ENCODE measurements at places on chromosomes 13 and 19.
A peak's percentile ranks its signal among the peaks of the same experiment; 100 is the strongest.

GRCh38 chr13:46530084-46530935, 22.7 kb upstream of the LRCH1 start:
- ATAC-seq = peak; percentile 65

- ATAC-seq = no peak
Measured at GRCh38 chr19:31947436-31948115, 397.8 kb upstream of the ZNF507 start.

- peak; percentile 34 for ATAC-seq
Measured at GRCh38 chr13:21458451-21458812, 671 bp downstream of the ZDHHC20 start.

DNA sequence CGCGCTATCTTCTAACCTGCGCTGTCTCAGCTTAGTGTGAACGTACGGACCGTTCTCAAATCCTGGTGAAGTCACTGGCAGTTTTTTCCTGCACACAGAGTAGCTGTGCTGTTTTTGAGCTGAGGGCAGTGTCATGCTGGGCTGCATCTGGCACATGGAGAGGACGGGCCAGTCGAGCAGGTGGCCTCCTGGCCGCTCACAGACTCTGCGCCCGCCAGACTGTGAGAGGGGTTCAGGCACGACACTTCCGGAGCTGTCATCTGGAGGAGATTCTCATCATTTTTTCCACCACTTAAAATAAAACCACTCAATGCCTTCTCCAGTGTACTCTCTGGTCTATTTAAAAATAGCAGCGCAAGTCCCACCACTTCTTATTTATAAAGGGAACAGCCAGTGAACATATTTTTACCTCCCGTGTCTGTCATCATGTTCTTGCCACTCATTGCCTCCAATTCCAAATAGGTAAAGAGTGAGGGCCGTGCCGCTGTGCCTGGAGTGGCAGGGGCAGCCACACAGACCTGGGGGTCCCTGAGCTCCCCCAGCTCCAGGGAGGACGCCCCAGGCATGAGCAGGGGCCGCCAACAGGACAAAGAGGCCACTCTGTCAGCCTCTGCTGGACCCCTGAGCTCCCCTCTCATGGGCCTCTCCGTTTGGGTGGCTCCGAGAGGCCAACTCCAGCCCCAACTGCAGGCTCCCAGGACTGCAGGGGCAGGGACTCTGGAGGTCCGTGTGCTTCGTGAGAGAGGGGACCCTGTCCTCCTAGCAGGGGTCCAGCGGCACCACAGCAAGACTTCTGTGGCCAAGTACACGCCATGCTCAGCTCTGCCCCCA, 36.9 kb upstream of the GRTP1 start:
- no peak for ATAC-seq

DNA sequence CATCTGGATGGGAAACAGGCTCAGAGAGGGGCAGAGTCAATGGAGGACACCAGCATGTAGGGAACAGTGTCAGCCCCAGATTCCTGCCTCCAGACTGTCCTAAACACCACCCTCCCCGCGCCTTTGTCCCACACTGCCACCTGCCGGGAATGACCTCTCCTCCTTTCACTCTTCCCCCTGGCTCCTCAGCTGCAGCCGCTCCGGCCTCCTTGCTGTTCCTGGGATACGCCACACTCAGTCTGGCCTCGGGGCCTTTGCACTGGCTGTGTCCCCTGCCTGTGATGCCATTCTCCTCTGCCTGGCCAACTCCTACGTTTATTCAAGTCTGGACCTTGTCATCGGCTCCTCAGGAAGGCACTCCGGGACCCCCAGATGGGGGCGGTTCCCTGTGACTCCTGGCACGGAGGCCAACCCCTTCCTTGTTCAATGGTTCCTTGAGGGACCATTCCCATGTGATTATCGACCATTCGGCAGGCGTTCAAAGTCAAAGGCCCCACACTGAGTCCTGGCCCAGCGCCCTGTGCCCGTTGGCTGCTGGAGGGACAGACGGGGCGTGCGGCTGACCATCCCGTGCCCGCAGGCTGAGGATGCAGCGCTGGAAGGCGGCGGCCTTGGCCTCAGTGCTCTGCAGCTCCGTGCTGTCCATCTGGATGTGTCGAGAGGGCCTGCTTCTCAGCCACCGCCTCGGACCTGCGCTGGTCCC, 15.8 kb downstream of the FUT6 start:
- ATAC-seq = no peak

- ATAC-seq = no peak
Measured at GRCh38 chr19:55481148-55481793, 3.7 kb upstream of the NAT14 start.

DNA sequence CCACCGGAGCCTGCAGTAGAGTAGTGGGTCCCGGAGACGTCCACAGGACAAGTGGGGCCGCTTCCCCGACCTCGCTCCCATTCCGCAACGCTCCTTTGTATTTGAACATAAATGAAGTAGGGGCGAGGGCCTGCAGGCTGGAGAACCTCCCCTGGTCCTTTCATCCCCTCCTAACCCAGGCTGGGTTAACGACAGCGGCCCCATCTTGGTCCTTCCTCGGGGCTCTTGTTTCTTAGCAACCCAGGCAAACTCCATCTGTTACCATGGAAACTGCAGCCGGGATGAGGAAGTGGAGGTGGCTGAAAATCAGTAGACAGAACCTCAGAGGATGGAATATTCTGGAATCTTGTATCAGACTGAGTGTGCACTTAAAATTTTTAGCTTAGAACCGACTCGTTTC, 132.6 kb upstream of the USP29 start:
- no peak for ATAC-seq

DNA sequence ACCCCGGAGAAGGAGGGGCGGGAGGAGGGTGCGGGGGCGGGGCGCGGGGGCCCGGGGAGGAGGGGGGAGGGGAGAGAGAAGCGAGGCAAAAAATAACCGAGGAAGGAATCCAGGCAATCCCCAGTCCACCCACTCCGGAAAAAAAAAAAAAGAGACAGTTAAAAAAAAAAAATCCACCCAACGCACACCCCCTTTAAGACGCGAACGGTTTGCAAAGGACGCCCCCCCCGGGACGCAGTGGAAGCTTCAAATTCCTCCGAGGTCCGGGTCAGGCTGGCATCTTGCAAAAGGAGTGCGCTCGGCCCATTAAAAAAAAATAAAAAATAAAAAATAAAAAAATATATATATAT, at the start of gene CACNA1A:
Gene CACNA1A, minus strand, starts transcription at position 9 of the 350 bp plus-strand sequence. CDS start 255 bp downstream, outside the sequence.
- ATAC-seq = no peak

GRCh38 chr13:112580211-112580610, 7.7 kb downstream of the TUBGCP3 start:
- ATAC-seq = no peak

DNA sequence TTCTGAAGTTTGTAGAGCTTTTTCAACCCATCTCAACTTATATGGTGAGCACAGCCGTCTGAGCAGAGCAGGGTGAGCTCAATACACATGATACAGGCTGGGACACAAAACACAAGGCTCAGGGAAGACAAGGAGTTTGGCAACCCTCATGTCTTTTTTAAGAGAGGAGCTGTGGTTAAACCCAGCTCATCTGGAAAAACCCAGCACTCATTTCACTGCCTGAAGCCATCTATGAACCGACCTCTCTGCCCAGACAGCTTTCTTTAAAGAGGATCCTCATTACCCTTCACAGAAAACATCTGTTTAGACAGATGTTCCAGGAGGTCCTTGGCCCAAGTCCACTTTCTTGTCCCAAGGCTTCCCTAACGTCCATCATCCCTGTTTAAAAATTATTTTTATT, 170.0 kb upstream of the TSHZ3 start:
- no peak for ATAC-seq

DNA sequence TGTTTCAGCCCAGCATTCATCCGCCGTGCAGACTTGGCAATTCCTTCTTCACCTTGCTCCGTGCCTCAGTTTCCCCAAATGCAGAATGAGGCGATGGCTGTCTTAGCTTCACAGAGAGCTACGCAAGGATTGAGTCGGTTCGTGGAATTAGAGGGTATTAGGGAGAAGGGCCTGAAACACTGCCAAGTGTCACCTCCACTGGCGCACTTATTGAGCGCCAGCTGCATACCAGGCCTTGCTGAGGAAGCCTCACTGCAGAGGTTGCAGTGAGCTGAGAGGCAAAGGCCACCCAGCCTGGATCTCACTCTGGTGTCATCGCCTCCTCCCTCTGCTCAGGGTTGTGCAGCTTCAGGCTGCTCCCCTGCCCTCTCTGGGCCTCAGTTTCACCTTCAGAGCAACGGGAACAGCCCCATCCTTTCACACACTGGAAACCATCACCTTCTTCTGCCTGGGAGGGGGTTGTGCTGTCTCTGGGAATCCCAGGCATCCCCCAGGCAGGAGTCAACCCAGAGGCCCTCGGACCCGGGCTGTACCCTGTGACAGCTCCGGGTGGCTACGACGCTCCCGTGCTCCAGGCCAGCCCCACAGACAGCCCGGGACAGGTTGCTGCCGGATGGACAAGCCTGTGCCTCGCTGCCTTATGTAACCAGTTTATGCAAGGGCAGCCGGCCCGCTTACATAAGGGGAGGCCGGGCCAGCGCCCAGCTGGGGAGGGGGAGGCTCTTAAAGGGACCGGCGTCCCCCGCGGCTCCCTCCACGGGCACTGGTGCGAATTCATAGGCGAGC, 31.9 kb downstream of the NFIC start:
- ATAC-seq = no peak

DNA sequence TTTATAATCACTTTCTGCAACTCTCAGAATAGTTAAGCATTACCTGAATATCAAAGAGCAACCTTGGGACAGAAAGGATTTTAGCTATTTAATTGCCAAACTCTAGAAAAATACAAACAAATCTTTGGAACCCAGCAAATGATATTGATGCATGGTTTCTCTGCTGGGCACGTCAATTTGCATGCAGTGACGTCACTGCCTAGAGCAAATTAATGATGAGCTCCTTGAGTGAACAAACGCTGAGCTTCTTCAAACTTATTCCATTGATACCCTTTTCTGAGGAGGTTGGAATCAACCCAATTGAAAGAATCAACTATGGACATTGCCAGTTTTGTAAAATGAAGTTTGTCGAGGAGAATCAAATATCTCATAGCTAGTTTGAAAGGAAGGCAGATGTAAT, 259.9 kb upstream of the SOX21 start:
- ATAC-seq = no peak

GRCh38 chr19:10551698-10552301, 8.1 kb downstream of the ATG4D start:
- no peak for ATAC-seq

DNA sequence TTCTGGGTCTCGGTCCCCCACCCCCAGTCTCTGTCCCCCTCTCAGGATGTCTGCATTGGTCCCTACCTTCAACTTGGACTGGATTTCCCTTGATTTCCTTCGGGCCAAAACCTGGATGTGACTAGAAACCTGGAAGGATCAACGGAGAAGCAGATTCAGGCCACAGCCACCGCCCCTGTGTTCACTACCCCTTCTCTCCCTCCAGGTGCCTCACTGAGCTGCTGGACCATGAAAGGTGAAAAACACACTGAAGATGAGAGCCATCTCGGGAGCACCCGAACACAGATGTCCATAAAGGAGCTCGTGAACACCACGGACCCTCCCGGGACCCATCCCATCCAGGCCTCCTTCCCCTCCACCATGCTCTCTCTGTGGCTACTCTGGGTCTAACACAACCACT, 5.0 kb downstream of the TEAD2 start:
- ATAC-seq = no peak

GRCh38 chr19:45423589-45424190, at the start of gene ERCC1:
Gene ERCC1 (minus strand): TSS chr19:45423917. CDS start chr19:45423374, 543 bp downstream.
- ATAC-seq = peak; percentile 73

- no peak for ATAC-seq
Measured at GRCh38 chr13:20405691-20406090, 120.0 kb downstream of the CRYL1 start.

DNA sequence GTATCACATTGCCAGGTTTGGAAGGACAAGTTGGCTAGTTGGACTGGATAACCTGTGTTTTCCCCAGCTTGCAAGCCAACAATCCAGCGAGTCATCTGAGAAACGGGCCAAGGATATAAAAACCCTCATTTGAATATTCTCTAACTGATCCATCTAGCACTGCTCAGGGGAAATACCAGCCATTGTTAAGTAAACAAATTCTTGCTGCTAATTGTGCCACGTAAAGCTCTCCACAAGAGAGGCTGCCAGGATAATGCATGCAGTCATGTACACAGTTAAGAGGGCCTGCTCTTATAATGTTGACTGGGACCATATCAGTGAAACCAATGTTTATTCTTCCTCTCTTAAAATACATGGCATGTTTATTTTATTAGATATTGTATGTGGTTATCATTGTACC, 663.2 kb upstream of the SGCG start:
- no peak for ATAC-seq

- peak; percentile 79 for ATAC-seq
Measured at GRCh38 chr13:41917641-41918040, 43.3 kb downstream of the VWA8 start.

- no peak for ATAC-seq
Measured at GRCh38 chr13:30274083-30274482, 33.3 kb downstream of the KATNAL1 start.

DNA sequence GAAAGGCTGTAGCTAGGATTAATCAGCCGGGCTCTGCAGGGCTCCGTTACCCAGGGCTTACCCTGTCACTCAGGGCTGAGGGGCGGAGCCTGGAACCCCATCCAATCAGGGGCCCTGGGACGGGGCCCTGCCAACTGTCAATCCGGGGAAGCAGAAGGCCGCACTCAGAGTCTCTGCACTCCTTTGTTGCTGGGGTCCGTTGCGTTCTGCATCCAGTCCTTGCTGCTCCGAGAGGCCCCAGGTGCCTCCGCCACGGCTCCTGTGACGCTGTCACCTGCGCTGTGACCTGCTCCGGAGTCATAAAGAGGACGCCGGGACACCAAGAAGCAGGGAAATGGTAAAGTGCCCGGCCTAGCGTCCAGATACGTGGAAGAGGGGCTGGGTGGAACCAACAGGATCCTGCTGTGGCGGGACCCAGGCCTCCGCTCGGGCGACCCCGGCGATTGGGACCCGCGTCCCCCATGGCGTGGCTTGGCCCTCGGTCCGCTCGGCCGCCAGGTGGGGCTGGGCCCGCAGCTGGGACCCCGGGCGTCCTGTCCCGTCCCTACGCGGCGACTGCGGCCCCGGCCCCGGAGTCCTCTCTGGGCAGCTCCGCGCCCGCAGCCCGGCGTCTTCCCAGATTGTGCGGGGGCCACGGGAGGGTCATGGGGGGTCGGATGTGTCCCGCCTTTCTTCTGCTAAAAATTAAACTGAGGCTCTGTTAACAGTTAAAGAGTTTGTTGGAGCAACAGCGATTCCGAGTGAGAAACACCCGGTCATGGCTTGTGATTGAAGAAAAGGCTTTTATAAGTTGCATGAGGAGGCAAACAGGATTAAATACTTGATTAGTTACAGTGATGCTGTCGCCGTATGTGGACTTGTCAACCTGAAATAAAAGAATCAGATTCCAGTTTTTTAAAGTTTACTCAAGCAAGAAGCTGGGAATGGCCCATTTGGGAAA, at the start of gene ZNF491:
Gene ZNF491, plus strand, starts transcription at position 133 of the 940 bp plus-strand sequence. CDS start 7,431 bp downstream, outside the sequence.
- peak; percentile 100 for ATAC-seq
